ENCODE measurements at places on chromosomes 3 and 15.

DNA sequence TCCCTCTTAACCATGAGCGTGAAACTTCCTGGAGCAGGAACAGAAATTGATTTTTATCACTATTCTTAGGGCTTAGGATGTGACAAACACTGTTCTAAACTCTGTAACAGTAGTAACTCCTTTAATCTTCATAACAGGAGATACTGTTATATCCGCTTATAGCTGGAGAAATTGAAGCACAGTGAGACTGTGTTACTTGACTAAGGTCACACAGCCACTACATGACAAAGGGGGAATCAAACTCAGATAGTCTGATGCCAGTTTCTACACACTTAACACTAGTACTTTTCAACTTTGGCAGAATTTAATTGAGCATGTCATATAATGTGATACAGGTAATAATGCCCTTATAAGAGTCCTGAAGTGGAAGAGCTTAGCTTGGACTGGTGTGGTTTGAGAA lies 800 bp upstream of the TARS3 start:
- peaks cover 3% of the 10 kb centered on the region for H3K36me3 ChIP-seq
- no peak for DNase-seq
- H3K4me1 ChIP-seq = no peaks in the 10 kb centered on the region
- H3K4me3 ChIP-seq = peak overlapping the region; percentile 71
- peaks cover 4% of the 10 kb centered on the region for H3K27me3 ChIP-seq
- H3K27ac ChIP-seq = no peak overlapping the region

DNA sequence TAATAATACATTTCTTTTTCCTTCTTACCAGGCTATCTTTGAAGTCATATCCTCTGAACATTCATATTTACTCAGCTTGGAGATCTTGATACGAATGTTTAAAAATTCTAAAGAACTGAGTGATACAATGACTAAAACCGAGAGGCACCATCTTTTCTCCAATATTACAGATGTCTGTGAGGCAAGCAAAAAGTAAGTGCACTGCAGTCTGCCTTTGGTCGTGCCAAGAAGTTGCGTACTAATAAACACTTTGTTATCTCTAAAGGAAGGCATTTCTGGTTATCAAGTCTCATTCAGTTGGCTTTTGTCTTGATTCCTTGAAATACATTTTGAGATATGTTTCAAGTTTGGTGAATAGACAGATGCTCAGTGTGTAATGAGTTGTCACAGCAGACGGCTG lies 31.6 kb downstream of the ARHGEF26 start:
- H3K4me1 ChIP-seq = peaks cover 11% of the 10 kb centered on the region
- no peak for DNase-seq
- H3K27me3 ChIP-seq = no peaks in the 10 kb centered on the region
- no peaks in the 10 kb centered on the region for H3K36me3 ChIP-seq

GRCh38 chr3:188624384-188624783 lies 470.4 kb downstream of the LPP start:
- H3K4me1 ChIP-seq = no peaks in the 10 kb centered on the region
- H3K36me3 ChIP-seq = no peaks in the 10 kb centered on the region
- H3K4me3 ChIP-seq = no peak overlapping the region
- no peak overlapping the region for H3K27ac ChIP-seq

DNA sequence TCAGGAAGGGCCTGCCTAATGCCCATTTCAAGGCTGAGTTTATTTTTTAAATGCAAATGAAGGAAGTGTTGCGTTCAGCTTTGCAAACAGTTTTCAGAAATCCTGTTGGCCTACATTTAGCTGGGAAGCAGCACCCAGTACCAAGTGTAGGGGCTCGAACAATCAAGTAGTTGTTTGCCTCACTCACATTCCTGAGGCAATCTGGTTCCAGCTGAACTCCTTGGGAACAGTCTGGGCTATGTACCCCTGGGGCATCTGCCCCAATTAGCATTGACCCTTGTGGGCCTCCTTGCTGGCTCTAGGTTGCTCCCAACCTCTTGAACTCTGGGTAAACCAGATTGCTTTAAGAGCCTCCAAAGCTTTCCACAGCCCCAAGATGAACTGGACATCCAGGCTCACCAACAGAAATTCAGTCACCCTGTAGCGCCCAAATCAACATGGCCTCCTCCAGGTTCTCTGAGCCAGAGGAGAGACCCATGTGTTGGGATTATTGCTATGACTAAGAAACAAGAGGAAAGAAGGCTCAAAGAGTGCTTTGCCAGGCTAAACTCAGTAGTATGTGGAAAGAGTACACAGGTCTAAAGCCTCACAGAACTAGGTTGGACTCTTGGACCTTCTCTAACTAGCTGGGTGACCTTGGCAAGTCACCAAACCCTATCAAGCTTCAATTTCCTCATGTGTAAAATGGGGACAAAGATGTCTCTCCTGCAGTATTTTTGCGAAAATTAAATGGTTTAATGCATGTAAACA lies 532.7 kb downstream of the SOX2 start:
- no peak overlapping the region for H3K4me3 ChIP-seq
- H3K36me3 ChIP-seq = no peaks in the 10 kb centered on the region
- H3K27me3 ChIP-seq = no peaks in the 10 kb centered on the region
- H3K27ac ChIP-seq = no peak overlapping the region
- H3K4me1 ChIP-seq = peaks cover 15% of the 10 kb centered on the region
- no peak for DNase-seq

DNA sequence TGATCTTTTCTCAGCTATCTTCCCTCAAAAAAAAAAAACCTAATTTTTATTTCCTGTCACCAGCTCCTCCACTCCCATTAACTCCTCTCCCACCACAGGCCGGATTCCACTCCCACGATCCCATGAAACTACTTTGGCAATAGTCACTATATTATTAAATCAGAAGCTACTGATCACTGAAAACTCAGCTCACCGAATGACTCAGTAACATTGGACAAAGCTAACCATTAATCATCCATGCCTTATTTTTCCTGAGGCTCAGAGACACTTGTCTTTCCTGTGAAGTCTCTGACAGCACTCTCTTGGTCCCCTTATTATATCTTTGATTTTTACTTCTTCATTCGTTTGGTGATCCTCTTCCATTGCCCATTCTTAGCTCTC lies 260.2 kb downstream of the CGGBP1 start:
- H3K4me3 ChIP-seq = no peak overlapping the region
- H3K27me3 ChIP-seq = peaks cover 1% of the 10 kb centered on the region
- peaks cover 17% of the 10 kb centered on the region for H3K4me1 ChIP-seq
